Vagina (tissue), 2 donors: ENCODE measurements at places on chromosomes 4 and X.

DNA sequence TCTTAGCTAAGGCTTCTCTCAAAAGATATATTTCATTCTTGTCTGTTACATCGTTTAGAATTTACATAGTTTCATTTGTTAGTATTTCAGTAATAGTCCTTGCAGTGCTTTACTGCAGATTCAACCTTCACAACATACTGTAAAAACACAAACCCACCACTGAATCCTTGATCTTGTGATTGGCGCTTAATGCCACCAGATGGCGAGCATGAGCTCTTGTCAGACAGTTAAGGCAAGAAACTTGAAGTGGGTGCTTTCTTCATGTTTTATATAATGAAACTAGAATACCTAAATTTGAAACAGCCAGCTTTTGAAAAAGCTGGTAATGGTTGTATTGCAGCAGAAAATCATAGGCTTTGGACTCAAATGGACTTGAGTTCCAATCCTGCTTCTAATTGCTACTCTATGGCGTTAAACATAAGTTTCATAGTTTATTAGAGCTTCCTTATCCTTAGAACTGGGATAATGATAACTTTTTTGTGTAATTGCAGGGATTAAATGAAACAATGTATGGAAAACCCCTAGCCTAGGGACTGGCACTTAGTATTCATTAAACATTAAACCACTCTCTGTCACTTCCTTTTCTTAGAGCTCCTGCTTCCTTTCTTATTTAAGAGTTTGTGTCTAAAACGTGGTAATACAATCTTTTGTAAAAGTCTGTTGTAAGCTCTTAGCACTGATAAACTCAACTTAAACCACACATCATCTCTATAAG is 95.1 kb downstream of the USP9X start:
- DNase-seq, result no peak

DNA sequence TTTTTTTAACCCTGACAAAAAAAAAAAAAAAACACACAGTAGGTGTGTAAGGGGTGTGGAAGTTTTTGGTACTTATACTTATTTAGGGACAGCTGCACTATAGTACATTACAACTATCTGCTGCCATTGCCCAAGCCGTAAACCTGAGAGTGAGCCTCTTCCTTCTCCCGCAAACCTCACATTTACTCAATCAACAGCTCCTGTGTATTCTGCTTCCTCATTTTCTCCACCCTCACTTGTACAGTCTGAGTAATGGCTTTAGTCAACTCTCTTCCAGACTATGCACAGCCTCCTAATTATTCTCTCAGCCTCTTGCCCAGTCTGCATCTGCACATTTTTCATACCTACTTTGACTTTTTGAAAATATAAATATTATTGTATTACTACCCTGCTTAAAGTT is 362.0 kb downstream of the ADAM29 start:
- DNase-seq, result no peak

DNA sequence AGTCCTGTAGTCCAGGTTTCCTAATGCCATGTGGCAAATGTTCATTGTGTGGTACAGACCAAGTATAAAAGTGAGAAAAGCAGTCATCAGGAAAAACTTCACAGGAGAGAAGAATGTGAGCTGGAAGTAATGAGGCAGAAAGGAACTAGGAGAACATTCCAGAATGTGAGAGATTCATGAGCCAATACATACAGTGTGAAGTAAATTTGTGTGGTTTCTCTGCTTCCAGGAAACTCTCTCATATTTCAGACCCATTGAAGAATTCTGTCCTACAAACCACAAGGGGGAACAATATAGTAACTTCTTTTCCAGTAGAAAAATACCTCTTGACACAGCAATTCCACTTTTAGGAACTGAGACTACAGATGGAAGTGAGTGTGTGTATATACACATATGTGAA is 136.5 kb downstream of the RNF150 start:
- no peak for DNase-seq

- no peak for DNase-seq
Observed at GRCh38 chr4:36392916-36393315, 111.5 kb downstream of the DTHD1 start.

- no peak for DNase-seq
Observed at GRCh38 chrX:136711147-136711546, 63.2 kb downstream of the CD40LG start.

- DNase-seq, result no peak
Observed at GRCh38 chr4:116469582-116469981, 615.8 kb downstream of the TRAM1L1 start.

GRCh38 chr4:11446155-11446811 is 17.6 kb upstream of the HS3ST1 start:
- no peak for DNase-seq

GRCh38 chrX:139647597-139647996 is 60.4 kb downstream of the MCF2 start:
- no peak for DNase-seq

DNA sequence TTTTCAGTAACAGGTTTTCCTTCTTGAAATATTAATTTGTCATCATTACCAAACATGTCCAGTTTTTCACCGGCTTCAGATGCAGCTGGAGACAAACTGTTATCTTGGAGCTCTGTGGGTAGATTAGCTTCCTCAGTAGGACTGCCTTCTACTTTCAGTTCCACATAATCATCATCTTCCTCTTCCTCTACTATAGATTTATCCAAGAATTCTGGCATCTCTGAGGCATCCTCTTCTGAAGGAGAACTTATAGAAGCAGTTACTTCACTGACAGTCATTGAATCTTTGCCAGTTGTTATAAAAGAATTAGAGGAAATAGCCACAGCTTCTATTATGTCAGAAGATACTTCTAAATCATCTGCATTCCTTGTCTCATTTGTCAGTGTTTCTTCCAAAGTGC is 162.9 kb downstream of the LRBA start:
- DNase-seq, result no peak

DNA sequence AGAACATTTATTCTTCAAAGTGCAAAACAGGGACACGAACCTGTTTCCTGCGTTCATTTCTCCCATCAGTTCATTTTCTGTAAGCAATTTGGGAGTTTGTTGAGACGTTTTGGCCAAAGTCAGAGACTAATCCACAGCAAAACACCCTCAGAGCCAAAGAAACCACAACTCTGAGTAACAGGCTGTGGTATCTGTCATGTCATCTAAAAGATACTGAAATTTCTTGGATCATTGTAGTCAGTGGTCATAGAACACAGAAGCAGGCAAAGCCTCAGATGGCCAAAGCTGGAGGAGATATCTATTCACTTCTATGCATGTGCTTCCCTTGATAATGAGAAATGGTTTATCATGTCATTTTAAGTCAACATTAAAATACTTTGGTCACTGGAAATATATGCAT is 485.6 kb upstream of the GALNT7 start:
- no peak for DNase-seq
